Stimulated activated CD4-positive, alpha-beta T cell treated with anti-CD3 and anti-CD28 coated beads, Interleukin-2, amount 100 ng/mL, for 48 hours (primary cell): ENCODE measurements at places on chromosomes 13 and 19.

DNA sequence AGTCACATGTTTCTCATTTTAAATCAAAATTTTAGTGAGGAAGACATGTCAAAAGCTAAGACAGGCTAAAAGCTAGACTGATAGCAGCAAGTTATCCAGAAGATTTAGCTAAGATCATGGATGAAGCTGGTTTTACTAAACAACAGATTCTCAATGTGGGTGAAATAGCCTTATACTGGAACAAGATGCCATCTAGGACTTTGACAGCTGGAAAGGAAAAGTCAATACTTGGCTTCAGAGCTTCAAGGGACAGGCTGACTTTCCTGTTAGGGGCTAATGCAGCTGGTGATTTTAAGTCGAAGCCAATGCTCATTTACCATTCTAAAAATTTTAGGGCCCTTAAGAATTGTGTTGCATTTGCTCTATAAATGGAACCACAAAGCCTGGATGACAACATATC lies 455.3 kb upstream of the SLC10A2 start:
- DNase-seq, result no peak

DNA sequence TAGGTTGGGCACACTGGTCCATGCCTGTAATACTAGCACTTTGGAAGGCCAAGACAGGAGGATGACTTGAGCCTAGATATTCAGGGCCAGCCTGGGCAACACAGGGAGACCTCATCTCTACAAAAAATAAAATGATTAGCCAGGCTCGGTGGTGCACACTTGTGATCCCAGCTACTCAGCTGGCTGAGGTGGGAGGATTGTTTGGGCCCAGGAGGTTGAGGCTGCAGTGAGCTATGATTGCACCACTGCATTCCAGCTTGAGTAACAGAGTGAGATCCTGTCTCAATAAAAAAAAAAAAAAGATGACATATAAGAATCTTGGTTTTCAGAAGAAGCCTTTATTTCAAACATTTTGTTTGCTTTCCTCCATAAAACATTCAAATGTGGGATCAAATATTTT lies 178.0 kb downstream of the LIG4 start:
- DNase-seq, result no peak

DNA sequence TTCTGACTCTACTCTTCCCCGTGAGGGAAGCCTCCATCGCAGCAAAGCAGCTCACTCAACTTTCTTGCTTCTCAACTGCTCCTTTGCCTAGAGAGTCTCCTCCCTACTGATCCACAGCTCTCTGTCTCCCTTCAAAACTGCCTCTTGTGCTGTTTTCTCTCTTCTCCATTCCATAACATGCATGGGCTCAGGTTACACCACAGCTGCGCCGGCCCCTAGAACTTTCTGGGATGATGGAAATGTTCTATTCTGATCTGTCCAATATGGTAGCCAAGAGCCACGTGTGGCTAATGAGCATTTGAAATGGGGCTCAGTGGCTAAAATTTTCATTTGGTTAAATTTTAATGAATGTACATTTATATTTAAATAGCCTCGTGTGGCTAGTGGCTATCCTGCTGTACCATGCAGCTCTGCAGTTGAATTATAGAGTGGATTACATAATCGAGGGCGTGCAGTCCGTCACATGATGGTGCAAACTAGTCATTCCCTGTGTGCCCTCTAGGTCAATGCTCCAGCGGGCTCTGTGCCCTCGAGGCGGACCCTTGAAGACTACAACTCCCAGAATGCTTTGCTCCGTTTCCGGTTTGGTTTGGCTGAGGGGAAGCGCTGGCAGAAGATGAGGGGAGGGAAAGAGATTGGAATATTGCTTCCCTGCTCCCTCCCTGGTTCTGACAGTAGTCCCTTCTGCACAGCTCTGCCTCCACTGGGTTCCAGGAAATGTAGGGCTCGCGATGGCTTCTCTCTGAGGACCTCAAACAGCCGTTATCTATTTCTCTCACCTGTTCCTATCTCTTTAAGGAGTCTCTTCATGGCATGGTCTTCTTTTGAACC lies 109.8 kb downstream of the CACNA1A start:
- DNase-seq, result no peak

GRCh38 chr13:98651744-98652143 lies 74.8 kb upstream of the STK24 start:
- no peak for DNase-seq

- peak; percentile 79 for DNase-seq
Observed at GRCh38 chr19:18594096-18594823, 5.7 kb downstream of the REX1BD start.

- no peak for DNase-seq
Observed at GRCh38 chr19:33659835-33660234, 38.1 kb downstream of the CHST8 start.

GRCh38 chr19:3785938-3786824 lies at the start of gene MATK:
MATK (minus strand) TSS chr19:3786381; CDS start chr19:3785135, 1,246 bp downstream.
- peak; percentile 34 for DNase-seq

GRCh38 chr13:42973581-42973980 lies 18.5 kb downstream of the EPSTI1 start:
- DNase-seq, result no peak
